ENCODE measurements at places on chromosomes 4 and X. TPM values are rescaled to one million over a fixed set of nuclear protein-coding genes. Genes with fewer than 3 reads are reported as not detected.

Gene RRAGB
- 19.0 TPM for total RNA-seq

DNA sequence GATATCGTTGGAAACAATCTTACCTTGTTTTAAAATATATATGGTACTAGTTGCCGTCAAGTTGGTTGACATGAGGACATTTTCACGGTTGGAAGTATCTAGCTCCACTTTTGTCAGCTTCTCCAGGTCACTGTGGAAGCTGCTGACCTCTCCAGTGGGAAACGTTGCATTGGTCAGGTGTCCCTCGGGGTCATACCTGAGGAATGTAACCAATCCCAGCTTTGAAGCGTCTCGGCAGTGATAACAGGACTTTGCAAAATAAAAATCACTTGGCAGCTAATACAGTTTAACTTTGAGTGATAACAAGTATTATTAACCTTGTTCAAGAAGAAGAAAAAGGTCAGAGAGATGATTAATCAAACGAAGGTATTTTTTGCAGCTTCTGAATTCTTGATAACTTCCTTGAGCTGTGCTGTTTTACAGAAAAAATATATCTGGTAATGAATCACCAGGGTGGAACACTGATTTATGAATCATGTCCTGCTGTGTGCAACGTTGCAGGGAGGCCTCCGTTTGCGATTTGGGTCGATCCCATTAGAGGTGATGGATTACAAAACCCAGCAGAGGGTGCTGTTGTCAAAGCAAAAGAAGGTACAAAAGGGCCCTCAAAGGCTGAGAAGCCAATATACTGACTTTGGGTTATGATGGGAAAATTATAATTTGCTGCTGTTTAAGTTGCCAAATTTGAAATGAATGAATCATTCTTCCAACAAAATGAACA, 60.1 kb downstream of the SH2D1A start:
- H3K4me1 ChIP-seq, result peaks cover 8% of the 10 kb centered on the region
- DNase-seq, result no peak
- H3K4me3 ChIP-seq, result no peak overlapping the region

- DNase-seq, result no peak
- H3K4me3 ChIP-seq, result no peak overlapping the region
- no peak overlapping the region for H3K27ac ChIP-seq
- no peaks in the 10 kb centered on the region for H3K27me3 ChIP-seq
Observed at GRCh38 chr4:22471999-22472461, 43.8 kb downstream of the ADGRA3 start.

GRCh38 chrX:109264878-109265277, 217.0 kb downstream of the GUCY2F start:
- peaks cover 2% of the 10 kb centered on the region for H3K27me3 ChIP-seq
- no peak overlapping the region for H3K4me3 ChIP-seq
- H3K36me3 ChIP-seq, result no peaks in the 10 kb centered on the region
- no peaks in the 10 kb centered on the region for H3K4me1 ChIP-seq
- no peak overlapping the region for H3K27ac ChIP-seq
- DNase-seq, result no peak

DNA sequence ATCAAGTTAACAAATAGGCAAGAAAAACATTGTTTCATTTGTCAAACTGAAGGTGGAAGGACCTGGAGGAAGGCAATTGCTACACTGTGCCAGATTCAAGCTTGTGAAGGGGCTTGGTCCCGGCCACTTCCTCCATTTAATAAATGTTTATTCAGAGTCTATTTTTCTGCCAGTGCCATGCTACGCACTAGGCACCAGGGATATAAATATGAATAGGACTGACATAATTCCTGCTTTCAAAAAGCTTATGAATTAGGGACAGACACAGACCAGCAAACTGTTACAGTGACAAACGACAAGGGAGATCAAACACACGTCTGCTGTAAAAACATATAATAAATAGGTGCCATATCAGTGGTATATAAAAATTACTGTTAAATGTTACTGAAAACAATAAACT, 571 bp downstream of the TLR6 start:
- peak overlapping the region; percentile 43 for H3K27ac ChIP-seq
- no peak for DNase-seq
- H3K4me3 ChIP-seq, result peak overlapping the region; percentile 40

- no peaks in the 10 kb centered on the region for H3K4me1 ChIP-seq
- peaks cover 7% of the 10 kb centered on the region for H3K27me3 ChIP-seq
- no peak overlapping the region for H3K27ac ChIP-seq
- H3K36me3 ChIP-seq, result no peaks in the 10 kb centered on the region
- DNase-seq, result no peak
- no peak overlapping the region for H3K4me3 ChIP-seq
Observed at GRCh38 chrX:49762175-49762720, 66.5 kb upstream of the PAGE1 start.

DNA sequence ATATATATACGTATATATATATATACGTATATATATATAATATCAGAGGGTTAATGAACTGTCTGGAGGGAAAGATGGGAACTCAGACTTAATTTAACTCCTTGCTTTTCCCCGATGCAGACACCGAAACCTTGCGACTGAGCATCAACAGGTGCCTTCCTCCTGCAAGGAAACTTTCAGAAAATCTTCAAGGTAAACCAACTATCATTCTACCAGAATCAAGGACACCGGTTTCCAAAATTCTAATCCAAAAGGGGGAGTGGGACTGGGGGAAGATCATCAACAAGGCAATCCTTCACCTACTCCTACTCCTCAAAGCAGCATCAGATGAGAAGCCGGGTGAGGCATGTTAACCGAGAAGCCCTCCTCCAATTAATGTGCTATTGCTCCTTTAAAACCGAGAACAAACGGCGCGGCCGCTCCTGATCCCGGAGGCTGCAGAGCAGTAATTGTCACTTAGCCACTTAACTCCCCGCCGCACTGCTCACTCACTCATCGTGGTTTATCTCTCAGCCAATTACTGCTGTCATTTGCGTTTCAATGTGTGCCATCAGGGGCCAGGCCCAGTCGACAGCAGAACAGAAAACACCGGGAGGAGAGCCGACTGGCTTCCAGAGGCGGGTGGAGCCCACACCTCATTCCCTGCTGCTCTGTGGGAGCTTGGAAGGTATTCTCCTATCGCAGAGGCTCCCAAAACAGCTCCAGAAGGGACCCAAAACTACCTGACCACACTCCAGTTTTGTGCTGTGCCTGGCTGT, 61.7 kb downstream of the MAML3 start:
- H3K27me3 ChIP-seq, result no peaks in the 10 kb centered on the region
- peak overlapping the region; percentile 74 for H3K27ac ChIP-seq
- H3K4me1 ChIP-seq, result peaks cover 63% of the 10 kb centered on the region
- DNase-seq, result no peak

DNA sequence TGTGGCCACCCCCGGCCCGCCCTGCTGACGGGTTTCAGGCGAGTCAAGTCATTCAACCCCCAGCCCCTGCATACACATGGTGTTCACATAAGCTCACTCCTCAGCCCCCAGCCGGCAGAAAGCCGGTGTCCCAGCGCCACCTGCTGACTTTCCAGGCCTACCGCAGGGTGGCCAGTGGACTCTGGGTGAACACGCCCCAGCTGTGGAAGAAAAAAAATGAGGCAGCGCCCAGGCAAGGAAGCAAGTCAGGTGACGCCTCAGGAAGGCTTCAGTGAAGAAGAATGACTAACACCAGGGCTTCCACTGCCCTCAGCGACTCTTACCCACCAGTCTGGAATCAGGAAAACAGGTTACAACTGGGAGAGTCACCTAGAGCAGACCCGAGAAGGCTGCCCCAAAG, 15.8 kb downstream of the BCAP31 start:
- DNase-seq, result no peak
- peaks cover 20% of the 10 kb centered on the region for H3K4me1 ChIP-seq

- no peak overlapping the region for H3K4me3 ChIP-seq
- no peaks in the 10 kb centered on the region for H3K27me3 ChIP-seq
- peaks cover 13% of the 10 kb centered on the region for H3K4me1 ChIP-seq
- no peak for DNase-seq
- H3K36me3 ChIP-seq, result peaks cover 25% of the 10 kb centered on the region
Observed at GRCh38 chr4:113358784-113359183, 309.3 kb downstream of the ANK2 start.
